Right renal pelvis (tissue), 4 donors: ENCODE measurements at places on chromosomes 4 and X.
A peak's percentile ranks its signal among the peaks of the same experiment; 100 is the strongest.

GRCh38 chr4:119310826-119311225, 11.1 kb downstream of the FABP2 start:
- no peak for DNase-seq

GRCh38 chr4:40211224-40212185, 14.7 kb downstream of the RHOH start:
- no peak for DNase-seq

GRCh38 chr4:128565054-128565453, 244.4 kb upstream of the JADE1 start:
- no peak for DNase-seq

GRCh38 chr4:19309378-19309777, 942.3 kb upstream of the SLIT2 start:
- DNase-seq: peak; percentile 12

DNA sequence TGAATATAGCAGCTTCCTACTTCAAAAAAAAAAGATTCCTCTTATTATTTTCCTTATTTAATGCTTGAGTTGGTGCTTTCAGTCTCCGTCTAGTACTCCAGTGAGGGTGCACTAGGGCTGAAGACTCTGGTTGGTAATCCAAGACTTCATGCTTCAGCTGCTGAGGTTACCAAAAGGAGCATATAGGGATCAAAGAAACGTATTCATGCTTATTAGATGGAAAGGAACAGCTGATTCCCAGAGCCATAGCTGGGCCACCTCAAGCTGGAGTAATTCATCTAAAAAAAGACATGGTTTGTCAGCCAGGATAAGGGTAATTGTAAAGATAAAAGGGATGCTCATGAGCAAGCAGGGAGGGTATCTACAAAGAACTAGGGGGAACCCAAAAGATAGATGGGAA, 131.7 kb upstream of the FAM47B start:
- DNase-seq: no peak

DNA sequence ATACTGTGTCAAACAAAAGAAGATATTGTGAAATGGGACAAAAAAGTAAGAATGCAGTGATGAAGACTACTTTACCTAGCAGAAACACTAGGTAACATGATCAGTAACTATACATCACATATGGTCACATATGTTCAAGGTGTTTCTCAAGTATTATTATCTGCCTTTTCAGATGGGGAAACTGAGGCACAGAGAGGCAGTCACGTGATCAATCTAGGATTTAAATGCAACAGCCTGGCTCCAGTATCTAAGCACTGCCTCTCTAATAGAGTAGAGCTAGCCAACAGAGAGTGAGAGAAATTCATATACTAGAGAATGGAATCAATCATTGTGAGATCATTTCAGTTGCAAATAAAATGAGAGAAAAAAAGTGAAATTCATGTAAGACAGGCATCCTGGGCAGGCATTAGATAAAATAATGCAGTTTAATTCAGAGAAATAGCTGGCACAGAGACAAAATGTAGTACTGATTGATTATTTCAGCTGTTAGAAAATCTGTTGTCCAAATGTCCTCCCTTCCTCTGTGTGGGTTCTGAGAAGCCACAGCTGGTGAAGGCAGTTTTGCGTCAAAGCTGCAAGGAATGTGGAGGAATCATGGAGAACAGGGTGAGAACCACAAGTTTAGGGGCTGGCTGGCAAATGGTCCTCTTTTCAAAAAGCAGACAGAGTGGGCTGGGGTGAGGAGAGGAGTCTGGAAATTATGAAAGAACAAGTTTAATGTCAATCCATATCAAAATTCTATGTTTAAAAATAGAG, 26.0 kb downstream of the SMIM43 start:
- DNase-seq: peak; percentile 60

DNA sequence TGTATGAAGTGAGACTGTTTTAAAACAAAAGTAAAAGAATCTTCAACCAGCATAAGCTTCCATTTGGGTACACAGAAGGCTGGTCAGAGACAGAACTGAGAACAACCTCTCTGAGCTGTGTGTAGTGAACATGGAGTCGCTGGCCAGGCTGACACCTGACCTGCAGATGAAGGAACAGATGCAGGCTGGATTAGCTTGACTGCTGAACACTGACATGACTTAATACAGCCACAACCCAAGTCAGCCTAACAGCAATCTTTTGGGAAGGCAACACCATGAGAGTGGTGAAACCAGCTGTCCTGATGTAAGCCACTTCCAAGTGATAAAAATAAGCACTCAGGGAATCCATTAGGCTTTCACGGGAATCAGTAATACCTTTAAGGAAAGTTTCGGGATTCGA, 10.1 kb downstream of the SCARB2 start:
- no peak for DNase-seq

DNA sequence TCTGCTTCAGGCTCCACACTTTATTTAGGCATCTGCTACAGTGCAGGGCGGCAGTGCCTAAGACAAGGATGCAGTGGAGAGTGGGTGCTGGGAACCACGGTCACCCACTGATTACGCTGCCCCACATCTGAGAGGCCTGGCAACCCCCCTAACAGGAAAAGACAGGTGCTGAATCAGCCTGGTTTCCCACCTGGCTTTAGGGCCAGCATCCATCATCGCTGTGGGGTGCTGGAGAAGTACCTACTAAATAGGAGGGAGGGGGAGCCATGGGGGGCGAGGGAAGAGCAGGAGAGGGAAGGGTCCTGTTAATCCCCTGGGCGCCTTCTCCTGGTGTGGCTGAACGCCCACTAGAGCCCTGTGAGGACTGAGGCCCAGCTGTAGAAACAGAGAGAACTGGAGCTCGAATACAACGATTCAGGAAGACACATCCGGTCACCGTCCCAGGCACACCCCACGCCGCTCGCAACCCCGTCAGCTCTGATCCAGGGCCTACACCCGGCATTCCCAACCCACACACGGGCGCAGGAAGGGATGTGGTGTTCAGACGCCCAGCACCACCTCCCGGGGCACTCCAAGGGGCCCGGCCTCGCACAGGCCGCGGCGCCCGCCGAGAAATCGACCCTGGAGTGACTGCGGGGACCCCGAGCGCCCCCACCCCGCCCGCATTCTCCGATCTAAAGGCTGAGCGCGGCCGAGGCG, 554 bp downstream of the DCTD start:
- DNase-seq: peak; percentile 54

DNA sequence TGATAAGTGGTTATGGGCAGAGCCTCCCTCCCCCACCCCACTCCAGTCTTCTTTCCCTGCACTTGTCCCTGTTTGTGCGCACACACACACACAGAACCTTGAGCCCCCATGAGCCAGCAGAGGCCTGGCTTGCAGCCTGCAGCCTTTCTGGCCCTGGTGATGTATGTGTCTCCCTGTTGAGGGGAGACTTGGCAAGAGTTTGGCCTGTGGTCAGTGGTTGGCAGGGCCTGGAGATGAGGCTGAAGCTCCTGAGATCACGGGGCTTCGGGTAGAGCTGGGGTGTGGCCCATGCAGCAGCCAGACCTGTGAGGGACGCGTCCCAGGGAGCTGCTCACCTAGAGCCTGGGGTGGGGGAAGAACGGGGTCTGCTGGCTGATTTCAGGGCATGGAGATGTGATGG, 2.3 kb downstream of the GPR173 start:
- no peak for DNase-seq

DNA sequence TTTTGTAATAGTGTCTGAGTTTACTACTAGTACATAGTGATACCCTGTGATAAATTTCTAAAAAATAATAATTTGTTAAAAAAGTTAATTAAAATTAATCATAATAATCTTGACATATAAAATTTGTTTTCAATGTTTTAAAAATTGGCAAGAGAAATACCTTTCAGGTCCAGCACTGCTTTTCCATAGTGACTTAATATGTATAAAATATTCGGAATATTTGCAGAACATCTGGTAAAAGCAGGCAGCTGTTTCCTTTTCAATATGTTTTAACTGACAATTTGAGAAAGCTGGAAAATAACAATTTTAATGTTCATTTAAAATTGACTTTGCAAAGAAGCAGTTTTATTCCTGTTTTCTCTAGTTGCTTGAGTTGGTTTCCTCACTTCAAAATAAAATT, 17.6 kb upstream of the GK2 start:
- no peak for DNase-seq

DNA sequence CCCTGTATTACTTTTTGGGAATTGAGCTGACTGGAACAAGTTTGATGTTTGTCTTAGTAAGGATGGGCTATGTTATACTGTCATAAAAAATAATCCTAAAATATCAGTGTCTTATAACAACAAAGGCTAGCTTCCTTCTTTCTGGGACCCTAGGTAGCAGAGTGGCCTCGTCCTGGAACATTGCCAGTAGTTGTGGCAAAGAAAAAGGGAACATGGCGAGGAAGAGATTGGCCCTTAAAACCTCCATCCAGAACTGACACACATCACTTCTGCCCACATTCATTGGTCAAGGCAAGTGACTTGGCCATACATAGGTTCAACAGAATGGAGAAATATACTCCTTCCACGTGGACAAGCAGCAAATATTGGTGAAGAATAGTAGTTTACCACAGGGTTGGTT, 287.9 kb downstream of the PPP1R2C start:
- DNase-seq: no peak

DNA sequence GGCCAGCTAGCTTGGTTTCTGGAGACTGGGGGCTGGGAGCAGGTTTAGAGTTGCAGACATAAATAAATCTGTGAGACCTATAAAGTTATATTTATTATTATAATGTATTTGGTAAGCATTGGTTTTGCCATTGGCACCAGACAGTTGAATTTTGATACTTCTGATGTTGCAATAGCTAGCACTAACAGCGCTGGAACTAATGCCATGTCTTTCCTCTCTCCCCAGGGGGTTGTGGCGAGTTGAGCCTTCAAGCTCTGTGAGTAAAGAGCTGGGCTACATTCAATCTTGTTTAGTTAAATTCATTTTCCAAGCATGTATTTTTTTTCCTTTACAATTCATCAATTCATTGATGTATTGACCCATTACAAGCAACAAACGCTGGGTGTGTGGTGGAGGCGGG, 358.7 kb upstream of the NR3C2 start:
- DNase-seq: no peak

- no peak for DNase-seq
Measured at GRCh38 chr4:84718699-84719098, 135.8 kb downstream of the CDS1 start.

DNA sequence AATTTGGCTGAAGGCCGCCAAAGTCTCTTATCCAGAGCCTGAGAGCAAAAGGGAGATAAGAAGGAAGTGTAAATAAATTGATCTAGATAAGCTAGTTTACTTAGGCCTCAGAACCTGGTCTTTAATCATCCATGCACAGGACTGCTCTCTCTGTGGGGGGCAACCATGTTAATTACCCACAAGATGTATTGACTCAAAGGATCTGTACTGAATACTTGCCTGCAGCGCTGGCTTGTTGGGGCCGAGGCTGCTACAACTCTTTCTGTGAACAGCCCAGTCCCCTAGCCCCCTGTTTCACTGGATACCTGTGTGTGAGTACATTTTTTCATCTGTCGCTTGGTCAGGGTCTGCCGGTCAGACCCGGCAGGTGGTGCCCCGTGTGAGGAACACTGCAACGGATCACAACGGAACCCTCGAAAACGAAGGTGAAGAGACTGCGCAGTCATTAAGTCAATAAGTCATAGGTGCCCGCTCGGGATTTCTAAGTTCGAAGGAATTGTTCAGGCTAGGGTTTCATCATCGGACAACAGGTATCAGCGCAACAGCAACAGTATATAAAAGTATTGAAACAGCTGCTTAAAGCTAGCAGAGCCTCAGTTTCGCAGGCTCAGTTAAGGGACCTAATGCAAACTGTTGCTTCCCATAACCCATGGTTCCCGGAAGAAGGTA, 8.3 kb downstream of the MAGEA11 start:
- no peak for DNase-seq

- no peak for DNase-seq
Measured at GRCh38 chr4:103201253-103201652, 3.1 kb upstream of the CENPE start.

DNA sequence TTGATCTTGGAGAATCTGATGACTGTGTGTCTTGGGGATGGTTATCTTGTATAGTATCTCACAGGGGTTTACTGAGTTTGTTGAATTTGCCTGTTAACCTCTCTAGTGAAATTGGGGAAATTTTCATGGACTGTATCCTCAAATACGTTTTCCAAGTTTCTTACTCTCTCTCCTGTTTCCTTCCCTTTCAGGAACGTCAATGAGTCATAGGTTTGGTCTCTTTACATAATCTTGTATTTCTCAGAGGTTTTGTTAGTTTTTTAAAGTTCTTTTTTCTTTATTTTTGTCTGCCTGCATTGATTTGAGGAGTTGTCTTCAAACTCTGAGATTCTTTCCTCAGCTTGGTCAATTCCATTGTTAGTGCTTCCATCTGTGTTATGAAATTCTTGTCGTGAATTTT, 227.7 kb upstream of the GPRIN3 start:
- no peak for DNase-seq

DNA sequence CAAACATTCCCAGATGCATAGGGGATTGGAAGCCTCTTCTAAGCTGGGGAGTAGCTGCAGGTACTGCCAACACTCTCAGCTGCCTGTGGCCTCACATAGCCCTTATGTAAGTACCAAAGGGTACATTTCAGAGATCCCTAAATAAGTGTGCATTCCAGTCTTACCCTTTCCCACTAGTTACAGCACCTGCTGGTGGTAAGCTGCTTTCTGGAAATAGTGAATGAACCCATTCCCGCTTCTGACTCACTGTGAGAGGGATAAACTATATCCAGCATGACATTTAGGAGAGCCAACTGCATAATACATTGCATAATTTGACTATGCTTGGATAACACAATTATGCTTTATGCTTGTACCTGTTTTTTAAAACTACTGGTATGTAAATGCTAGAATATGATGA, 149.0 kb downstream of the FAM13A start:
- DNase-seq: no peak

DNA sequence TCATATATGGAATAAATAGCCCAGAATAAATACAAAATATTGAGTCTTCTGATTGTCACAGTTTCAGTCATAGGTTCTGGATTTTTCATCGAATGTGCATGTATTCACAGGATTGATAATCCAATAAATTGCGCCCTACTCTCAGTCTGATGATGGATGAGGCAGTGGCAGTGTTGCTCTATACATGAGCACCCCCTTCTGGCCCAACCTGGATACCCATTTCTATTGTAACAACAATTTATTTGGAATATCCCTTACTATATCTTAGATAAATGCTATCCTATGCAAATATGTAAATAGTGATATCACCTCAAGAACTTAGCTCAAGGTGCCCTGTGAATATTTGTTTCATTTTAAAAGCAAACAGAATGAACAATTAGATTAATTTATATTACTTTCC, 733.7 kb upstream of the PABPC4L start:
- no peak for DNase-seq

DNA sequence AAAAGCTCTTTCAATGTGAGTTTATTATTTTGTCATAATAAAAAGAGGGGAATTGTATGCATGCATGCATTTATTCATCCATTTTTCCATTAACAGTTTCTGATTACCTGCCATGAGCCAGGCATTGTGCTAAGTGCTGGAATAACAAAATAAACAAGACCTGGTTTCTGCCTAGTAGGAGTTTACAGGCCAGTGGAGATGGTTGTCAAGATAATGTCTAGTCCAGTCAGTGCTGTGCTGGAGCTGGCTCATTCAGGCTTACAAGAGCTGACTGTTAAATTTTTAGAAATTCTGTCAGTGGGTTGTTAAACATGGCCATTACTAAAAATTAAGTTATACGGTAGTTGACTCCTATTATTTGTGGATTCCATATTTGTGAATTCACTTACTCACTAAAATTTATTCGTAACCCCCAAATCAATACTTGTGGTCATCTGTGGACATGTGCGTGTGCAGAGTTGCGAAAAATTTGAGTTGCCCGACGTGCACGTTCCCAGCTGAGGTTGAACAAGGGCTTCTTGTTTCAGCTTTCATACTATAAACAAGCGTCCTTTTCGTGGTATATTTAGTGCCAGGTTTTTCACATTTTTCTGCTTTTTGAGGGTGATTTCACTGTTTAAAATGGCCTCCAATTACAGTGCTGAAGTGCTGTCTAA, 172.3 kb upstream of the RPS6KA3 start:
- DNase-seq: no peak

GRCh38 chrX:141791856-141792255, 46.3 kb upstream of the MAGEC3 start:
- no peak for DNase-seq
